ENCODE measurements at places on chromosomes 3 and 15.

DNA sequence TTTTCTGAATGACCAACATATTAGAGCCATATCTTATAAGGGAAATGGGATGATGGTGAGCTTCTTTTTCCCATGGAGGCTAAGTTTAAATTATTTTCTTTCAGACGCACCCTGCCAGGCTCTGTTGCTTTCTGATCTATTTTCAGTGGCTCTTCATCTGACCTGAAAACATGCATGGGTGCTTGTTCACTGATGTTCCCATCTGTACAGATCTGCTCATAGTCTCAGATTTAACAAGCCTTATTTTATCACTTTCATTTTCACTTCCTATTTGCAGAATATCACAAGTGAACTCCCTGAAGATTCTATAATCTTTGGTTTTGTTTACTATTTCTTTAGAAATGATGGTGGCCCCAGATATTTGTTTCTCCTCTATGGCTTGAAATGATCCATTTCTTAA is 31.1 kb upstream of the SUCLG2 start:
- DNase-seq = no peak

DNA sequence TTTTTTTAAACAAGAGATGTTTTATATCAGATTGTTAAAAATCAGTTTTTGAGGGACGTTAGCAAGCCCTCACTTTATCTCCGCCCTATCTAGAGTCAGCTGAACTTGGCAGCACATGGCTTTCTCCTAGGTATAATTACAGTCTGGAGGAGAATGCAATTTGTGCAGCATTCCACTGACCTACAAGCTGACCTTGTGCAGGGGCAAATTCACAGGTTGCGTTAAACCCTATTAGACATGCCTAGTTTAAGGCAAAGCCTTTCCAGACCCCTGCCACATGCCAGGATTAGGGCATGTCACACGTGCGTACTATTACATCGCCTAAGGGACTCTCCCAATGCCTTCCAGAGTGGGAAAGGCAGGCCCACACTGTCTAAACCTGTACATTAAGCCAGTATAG is 224.0 kb downstream of the GREM1 start:
- DNase-seq = no peak

GRCh38 chr3:157074981-157075380 is 85.0 kb downstream of the CCNL1 start:
- no peak for DNase-seq

DNA sequence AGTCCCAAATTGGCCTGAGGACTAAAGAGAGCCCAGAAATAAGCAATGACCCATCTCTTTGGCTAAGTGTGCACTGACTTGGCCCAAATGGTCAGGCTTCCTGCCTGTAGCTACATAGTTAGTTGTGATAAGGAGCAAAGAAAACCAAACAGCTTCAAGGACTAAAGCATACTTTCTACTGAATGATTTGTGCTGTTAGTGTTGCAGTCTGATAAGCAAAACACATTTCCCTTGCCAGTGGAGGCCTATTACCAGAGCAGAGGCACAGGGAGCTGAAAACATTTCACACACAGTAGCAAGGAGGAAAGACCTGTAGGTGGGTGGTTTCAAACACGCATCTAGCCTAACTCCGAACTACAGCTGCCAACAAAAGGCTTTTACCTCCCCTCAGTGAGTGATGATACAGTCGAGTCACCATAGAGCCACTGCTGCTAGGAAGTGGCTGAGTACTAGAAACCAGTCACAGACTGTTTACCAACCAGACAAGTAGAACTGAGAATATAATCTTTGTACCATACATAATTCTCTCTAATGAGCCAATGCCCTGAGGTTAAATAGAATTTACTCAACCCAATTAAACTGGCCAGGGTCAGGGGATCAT is 222.3 kb upstream of the THBS1 start:
- no peak for DNase-seq

DNA sequence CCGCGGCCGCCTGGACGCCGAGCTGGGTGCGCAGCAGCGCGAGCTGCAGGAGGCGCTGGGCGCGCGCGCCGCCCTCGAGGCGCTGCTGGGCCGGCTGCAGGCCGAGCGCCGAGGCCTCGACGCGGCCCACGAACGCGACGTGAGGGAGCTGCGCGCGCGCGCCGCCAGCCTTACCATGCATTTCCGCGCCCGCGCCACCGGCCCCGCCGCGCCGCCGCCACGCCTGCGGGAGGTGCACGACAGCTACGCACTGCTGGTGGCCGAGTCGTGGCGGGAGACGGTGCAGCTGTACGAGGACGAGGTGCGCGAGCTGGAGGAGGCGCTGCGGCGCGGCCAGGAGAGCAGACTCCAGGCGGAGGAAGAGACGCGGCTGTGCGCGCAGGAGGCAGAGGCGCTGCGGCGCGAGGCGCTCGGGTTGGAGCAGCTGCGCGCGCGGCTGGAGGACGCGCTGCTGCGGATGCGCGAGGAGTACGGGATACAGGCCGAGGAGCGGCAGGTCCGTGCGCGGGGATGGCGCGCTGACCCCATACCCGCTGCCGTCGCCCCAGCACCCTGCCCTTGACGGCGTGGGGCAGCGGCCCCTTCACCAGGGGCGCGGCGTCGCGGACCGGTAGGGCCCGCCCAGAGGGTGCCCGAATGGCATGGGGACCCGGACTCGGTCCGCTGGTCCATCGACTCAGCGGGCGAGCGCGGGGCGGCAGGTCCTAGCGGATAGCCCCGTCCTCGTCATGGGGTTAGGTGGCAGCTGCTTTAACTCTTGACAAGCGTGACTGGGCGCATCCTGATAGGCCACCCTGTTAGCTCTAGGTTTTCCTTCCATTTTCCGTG is 848 bp downstream of the SYNM start:
- peak; percentile 67 for DNase-seq

DNA sequence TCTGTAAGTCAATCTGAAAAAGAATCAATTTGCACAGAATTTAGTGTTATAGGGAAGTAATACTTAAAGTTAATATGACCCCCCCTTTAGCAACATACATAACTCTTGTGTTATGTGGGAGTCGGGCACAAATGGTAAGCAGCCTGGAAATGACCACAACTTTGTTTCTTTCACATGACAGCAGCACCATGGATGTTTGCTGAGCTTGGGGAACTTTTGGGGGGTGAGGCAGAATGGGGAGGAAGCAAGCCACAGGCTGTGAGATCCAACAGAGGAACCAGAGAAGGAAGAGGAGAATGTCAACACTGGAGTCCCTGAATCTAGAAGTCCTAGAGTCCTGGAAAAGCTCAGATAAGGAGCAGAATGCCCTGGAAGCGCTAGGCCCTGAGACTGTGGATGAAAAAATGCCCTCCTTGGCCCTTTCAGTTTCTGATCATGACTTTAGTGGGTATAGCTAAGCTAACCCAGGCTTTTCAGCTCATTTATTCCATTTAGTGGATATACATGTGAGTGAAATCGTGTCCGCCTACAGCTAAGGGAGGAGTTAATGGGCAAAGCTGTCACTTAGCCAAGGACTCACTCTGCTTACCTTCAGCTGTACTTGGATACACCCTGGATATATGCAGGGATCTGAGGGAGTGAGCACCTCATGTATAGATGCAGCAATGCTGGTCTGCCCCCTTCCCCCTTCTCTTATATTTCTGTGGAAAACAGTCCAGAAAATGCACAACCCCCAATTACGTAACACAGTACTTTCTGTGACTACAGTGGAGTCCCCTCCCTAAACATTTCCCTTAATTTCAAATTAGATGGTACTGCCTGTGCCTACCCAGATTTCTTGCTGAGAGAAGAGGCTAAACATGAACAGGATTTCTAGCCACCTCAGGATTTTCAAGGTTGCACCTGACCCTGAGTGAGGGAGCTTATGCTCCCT is 39.1 kb downstream of the CFAP91 start:
- DNase-seq = no peak

GRCh38 chr3:50295553-50296431 is 3.4 kb downstream of the HYAL3 start:
- no peak for DNase-seq

DNA sequence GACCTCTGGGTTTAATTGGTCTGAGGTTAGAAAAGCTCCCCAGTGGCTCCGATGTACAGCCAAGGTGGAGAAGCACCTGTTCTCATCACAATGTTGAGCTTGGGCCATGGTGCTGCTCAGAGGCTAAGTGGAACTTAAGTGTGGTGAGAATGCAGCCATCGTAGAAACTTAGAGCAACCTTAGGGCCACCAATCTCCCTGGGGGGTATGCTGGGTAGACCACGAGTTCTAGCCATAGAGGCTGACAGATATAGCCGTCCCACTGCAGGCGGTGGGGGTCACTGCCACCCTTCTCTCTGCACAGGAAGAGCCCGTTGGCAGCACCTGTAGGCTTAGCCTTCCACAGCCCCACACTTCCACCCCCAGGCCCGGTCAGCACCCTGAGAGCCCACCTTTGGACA is 38.0 kb downstream of the MGLL start:
- DNase-seq = no peak

DNA sequence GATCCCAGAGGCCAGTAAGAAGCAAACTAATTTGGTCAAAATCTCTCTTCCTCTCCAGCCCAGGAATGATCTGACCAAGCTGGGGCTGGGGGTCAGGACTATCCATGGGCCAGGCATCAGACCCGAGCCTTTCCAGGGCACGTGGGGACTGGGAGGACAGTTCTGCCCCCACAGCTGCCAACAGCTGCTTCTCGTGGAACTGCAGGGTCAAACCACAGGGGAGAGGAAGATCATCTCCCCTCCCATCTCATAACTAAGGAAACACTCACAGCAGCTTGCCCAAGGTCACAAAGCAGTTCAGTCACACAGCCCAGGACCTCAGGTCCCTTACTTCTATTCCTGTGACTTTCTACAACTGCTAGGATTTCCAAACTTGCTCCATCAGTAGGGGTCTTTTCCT is 47.1 kb downstream of the DAPK2 start:
- DNase-seq = no peak

- no peak for DNase-seq
Observed at GRCh38 chr3:99950921-99951320, 133.3 kb downstream of the CMSS1 start.
